ENCODE measurements at places on chromosomes 2 and 18.

- no peak overlapping the region for H3K4me3 ChIP-seq
- H3K4me1 ChIP-seq = peaks cover 16% of the 10 kb centered on the region
- DNase-seq = no peak
- no peaks in the 10 kb centered on the region for H3K27me3 ChIP-seq
- H3K36me3 ChIP-seq = peaks cover 2% of the 10 kb centered on the region
Observed at GRCh38 chr2:74991977-74992376, 33.5 kb downstream of the POLE4 start.

DNA sequence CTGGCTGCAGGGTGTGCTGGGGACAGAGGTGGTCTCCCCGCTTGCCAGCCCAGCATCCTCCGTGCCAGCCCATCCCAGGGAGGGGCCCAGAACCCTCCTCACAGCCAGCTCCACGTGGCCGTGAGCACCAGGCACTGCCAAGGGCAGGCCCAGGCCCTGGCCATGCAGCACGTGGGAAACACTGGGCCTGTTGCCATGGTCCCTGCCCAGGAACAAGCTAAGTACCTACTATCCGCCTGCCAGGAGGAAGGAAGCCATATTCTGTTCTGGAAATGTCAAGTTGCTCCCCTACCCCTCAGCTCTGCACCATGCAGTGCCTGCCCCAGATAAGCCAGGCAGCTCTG lies 250.6 kb downstream of the CYP26B1 start:
- no peaks in the 10 kb centered on the region for H3K36me3 ChIP-seq
- H3K27me3 ChIP-seq = peaks cover 17% of the 10 kb centered on the region
- DNase-seq = no peak
- H3K27ac ChIP-seq = no peak overlapping the region

DNA sequence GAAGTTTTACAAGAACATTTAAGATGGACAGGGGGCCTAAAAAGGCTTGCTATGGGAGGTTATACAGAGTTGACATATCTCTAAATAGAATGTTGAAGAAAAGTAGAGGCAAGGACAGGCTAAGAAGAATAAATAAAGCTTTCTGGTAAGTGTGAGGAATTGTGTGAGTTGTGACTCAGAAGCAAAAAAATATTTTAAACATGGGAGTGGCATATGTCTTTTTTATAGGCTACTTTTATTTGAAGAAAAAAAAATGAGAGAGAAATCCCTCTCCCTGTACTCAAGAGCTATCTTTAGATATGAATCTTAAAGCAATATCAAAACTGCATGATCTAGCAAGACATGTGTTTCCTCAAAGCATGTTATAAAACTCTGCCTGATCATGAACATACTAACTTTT lies 41.1 kb downstream of the RAB3GAP1 start:
- H3K4me1 ChIP-seq = peaks cover 5% of the 10 kb centered on the region
- no peak overlapping the region for H3K4me3 ChIP-seq

DNA sequence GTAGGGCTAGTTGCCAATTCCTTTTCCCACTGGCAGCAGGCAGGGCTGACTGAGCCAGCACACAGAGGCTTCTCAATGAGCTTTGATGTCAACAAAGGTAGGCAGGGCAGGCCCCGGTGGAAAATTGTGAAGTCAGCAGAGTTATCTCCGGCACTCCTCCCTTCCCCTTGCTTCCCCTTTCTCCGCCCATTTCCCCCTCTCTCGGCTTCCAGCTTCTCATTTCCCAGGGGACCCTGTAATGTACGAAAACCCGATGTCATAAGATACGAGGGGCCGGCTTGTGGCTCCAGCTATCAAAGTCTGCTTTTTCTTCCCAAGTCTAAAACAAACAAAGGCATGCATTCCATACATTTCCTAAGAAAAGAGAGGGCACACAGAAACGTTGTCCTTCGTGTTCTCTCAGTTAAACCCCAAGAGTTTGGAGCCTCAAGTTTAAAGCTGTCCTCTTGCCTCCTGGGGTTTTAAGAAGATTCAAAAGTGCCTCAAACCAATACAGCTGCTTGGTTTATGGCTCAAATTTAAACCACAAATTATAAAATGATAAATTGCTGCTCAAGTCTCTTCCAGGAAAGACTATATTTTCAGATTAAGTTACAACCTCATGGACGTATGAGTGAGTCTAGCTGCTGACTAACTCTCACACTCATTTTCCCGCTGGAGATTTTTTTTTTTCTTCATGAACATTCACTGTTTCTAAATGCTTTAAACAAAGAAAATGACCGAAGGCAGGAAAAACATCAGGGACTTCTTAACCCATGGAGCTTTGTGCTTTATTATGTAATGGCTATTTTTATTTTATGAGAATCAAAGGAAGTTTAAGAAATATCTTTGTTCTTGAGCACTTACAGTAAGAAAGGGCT lies 27.2 kb upstream of the EML4 start:
- peak; percentile 56 for DNase-seq
- peaks cover 1% of the 10 kb centered on the region for H3K27me3 ChIP-seq
- peak overlapping the region; percentile 99 for H3K27ac ChIP-seq
- peak overlapping the region; percentile 49 for H3K4me3 ChIP-seq
- peaks cover 55% of the 10 kb centered on the region for H3K4me1 ChIP-seq

DNA sequence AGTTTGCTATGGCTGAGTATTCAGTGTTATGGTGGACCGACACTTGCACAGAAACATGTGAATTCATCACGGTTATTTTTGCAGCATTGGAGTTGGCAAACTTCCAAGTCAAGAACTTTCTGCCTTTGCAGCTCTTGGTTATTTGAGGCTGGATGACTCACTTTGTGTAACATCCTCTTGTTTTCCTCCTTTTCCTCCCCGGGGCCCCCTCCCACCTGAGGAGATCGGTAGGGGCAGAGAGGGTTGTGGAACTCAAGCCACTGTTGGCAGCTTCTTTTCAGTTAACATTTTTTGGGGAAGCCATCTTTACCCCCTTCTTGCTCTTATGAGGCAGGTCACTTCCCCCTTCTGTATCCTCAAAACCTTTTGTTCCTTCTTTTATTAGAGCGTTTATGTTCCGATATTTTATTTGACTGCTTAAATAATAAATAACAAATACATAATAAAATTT lies 48.6 kb downstream of the DDX1 start:
- peak overlapping the region; percentile 53 for H3K27ac ChIP-seq
- no peak overlapping the region for H3K4me3 ChIP-seq
- H3K4me1 ChIP-seq = peaks cover 65% of the 10 kb centered on the region
- peaks cover 18% of the 10 kb centered on the region for H3K36me3 ChIP-seq
- DNase-seq = no peak

DNA sequence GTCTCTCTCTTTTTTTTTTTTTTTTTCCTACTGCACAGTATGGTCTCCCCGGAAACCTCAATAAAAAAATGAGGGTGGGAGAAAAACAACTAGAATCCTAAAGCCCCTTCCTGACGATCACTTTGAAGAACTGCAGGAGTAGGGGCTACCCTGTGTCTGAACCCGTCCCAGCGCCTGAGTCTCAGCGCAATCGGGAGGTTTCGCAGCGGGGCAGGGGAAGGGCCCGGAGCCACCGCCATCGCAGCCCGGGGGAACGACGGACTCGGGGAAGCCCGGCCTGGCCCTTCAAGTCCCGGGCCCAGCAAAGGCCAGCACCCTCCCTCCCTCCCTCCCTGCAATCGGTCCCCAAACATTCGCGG lies 411 bp downstream of the NARS1 start:
- H3K27me3 ChIP-seq = no peaks in the 10 kb centered on the region
- H3K4me1 ChIP-seq = peaks cover 13% of the 10 kb centered on the region
- peak overlapping the region; percentile 99 for H3K27ac ChIP-seq
- H3K36me3 ChIP-seq = peaks cover 9% of the 10 kb centered on the region

- H3K36me3 ChIP-seq = peaks cover 7% of the 10 kb centered on the region
- H3K4me1 ChIP-seq = peaks cover 10% of the 10 kb centered on the region
- peak overlapping the region; percentile 57 for H3K27ac ChIP-seq
- H3K4me3 ChIP-seq = no peak overlapping the region
Observed at GRCh38 chr18:50424877-50425690, 50.2 kb downstream of the SKA1 start.

DNA sequence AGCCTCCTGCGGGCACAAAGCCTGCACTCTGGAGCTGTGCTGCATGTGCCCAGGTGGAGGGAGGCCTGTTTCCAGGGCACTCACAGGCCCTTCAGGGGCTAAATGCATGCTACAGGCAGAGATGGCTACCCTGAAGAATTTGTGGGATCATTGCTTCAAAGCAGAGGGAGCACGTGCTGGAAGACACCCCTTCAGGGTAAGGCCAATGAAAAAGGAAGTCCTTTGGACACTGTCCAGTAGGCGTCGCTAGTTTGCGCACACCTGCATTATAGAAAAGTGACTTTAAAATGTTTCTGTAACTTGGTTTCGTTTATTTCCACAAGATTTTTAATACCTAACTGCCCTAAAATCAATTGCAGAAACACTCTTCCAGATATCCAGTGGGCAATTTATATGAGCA lies 325.3 kb downstream of the ZNF516 start:
- no peaks in the 10 kb centered on the region for H3K36me3 ChIP-seq
- H3K4me1 ChIP-seq = peaks cover 41% of the 10 kb centered on the region
- H3K27me3 ChIP-seq = no peaks in the 10 kb centered on the region
- H3K27ac ChIP-seq = no peak overlapping the region
- no peak for DNase-seq

Measured in mesothelial cell of epicardium (in vitro differentiated cells).